ENCODE measurements at places on chromosomes 2 and 18.

DNA sequence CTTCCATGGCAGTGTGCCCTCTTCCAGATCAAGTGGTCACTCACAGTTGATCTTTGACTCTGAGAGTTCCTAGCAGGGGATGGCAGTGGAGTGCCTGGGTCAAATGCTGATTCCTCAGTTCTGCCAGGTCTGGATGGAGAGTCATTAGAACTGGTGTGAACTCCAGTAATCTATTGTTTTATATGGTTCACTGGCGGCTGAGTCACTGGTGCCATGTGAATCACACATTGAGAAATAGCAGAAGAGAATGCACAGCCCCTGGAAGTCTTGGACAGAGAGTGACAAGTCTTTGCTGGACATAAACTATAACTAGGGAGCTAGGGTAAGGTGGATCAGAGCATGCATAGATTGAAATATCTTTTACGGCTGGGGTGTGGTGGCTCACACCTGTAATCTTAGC, 86.9 kb downstream of the EIF2AK3 start:
- DNase-seq = no peak

GRCh38 chr2:104050656-104051242, 803.2 kb upstream of the POU3F3 start:
- no peak for DNase-seq

GRCh38 chr2:17518212-17519154, at the start of gene RAD51AP2:
Gene RAD51AP2 (minus strand): TSS chr2:17518440. CDS start chr2:17518415, 25 bp downstream.
- no peak for DNase-seq

GRCh38 chr2:104790100-104790811, 63.7 kb upstream of the POU3F3 start:
- no peak for DNase-seq

GRCh38 chr2:240922982-240923537, 16.9 kb downstream of the CROCC2 start:
- DNase-seq = no peak

GRCh38 chr18:49841236-49842217, 28.2 kb upstream of the ACAA2 start:
- DNase-seq = no peak

DNA sequence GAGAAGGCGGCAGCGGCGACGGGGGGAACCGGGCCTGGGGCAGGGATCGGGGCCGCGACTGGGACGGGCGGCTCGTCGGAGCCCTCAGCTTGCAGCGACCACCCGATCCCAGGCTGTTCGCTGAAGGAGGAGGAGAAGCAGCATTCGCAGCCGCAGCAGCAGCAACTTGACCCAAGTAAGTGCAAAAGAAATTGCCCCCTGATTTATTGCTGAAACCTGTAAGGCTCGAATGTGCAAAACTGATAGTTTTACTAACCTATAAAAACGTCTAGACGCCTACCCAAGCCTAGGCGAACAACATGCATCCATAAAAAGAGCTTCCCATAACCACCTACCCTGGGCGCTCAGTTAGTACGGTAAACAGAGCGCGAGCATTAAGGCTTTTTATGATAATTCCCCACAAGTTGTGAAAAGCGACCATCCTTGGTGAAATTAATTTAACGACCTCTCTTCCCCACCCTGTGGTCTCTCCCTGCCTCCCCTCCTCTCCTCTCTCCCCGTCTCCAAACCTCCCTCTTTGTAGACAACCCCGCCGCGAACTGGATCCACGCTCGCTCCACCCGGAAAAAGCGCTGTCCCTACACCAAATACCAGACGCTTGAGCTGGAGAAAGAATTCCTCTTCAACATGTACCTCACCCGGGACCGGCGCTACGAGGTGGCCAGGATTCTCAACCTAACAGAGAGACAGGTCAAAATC, 1.0 kb downstream of the HOXD9 start:
- no peak for DNase-seq
